ENCODE measurements at places on chromosomes 11 and 22.

GRCh38 chr11:96524475-96524874 lies 134.7 kb downstream of the JRKL start:
- no peak for DNase-seq

- DNase-seq: no peak
Measured at GRCh38 chr11:18144243-18144642, 11.9 kb downstream of the MRGPRX3 start.

DNA sequence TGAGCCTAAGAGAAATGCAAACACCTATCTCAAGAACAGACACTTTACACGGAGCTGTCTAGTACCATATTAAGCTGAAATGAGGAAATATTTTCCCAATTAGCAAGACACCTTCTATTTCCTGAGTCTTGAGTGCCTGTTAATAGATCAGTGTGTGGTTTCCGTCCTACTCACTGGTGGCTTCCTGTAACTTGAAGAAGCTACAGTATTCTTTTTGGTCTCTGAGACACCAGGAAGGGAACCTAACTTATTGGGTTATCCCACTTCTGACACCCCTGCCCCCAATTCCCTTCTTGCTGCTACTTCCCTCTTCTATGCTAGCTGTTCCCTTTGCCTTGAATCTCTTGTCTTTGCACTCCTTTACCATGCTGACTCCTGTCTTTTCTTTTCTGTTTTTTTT lies 92.7 kb downstream of the FDX1 start:
- DNase-seq: no peak

DNA sequence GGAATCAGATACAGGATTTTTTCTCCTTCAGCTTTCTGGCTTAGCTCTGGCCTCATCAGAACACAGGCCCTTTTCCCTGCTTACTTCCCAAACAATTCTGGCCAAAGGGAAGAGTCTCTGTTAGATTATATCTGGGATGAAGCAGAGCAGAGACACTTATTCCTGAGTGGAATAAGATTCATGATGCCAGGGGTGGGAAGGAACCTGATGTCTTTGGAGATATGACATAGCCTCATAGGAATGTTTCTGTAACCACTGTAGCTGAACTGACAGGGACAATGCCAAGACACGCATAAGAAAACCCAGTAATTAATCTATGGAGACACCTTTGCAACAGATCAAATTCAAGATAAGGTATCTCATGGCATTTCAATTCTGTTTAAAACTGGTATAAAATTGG lies 177.1 kb upstream of the RAG2 start:
- DNase-seq: no peak

DNA sequence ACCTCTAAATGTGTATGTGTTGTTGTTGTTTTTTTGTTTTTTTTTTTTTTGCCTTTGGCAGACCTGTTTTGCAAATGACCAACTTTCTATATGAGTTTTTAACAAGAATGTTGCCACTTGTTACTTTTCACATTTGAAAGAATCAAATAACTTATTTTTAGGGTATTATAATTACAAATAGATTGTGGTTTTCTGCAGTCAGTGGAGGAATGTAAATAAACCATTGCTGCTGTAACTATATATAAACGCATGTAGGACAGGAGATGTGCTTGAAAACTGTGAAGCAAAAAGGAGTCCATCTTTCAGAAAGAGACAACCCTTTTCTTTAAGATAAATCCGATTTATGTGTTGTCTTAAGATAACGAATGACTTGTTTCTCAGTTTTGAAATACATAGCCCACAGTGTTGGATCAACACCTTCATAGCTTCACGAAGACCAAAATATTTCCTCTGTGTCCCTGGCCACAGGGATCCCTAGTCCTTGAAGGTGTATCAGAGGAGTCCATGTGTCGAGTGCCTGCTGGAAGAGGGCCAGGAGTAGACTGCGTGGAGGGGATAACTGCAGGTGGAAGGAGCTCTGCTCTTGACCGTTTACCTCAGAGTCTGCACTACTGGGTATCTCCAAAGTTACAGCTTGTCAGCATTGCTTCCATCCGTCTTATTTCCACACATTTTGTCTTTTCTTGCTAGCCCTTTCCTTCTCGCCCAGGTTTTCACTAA lies 24.7 kb downstream of the TNRC6B start:
- no peak for DNase-seq

GRCh38 chr22:47630741-47631534 lies 868.5 kb downstream of the TBC1D22A start:
- DNase-seq: no peak

DNA sequence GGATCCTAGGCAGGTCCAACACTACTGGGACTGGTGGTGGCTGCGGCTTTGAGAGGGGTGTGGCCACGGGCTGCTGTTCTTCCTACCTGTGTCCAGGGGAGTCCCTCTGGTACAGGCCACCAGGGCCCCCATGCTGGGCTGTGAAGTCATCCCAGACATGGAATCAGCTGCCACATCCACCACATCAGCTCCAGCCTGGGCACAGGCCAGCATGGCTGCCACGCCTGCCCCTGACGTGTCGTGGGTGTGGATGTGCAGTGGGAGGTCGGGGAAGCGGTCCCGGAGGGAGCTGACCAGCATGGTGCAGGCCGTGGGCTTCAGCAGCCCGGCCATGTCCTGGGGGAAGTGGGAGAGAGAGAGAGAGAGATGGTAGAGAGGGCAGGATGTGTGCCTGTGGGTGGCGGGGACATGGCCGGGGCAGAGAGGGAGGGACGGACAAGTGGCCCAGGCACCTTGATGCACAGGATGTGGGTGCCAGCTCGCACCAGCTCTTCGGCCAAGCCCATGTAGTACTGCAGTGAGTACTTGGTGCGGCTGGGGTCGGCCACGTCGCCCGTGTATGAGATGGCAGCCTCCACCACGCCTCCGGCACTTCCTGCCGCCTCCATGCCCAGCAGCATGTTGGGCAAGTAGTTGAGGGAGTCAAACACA lies 6.2 kb upstream of the LRFN4 start:
- DNase-seq: no peak

DNA sequence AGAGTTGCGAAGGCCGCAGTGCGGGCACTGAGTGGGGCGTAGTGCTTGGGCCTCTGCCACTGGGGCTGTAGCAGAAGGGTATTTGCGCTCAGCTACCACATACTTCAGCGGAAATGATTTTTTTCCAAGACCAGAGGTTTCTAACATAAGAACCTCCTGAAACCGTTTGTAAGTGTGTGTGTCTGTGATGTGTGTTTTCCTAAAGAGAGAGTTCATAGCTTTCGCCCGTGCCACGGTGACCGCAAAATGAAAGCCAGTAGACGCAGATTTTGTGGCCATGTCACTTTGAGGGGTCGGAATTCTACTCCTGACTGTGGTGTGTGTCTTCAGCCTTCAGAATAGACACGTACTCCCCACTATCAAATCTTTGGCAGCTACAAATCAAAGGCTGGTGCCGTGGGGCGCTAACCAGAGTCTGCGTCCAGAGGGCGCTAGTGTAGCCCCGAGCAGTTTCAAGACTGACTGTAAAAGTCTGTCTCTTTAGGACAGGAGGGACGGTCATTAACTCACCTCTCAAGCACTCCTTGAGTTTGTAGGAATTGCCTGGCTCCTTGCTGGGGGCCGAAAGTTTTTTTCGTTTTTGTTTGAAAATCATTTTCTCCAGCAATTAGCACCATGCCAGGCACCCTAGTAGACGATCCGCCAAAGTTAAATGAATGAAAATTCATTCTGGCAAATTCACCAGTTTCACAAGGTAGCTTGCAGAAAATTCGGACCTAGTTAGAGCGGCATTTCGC lies 2.5 kb upstream of the CALCA start:
- peak; percentile 70 for DNase-seq

- no peak for DNase-seq
Measured at GRCh38 chr11:70073871-70074371, 4.2 kb upstream of the ANO1 start.

DNA sequence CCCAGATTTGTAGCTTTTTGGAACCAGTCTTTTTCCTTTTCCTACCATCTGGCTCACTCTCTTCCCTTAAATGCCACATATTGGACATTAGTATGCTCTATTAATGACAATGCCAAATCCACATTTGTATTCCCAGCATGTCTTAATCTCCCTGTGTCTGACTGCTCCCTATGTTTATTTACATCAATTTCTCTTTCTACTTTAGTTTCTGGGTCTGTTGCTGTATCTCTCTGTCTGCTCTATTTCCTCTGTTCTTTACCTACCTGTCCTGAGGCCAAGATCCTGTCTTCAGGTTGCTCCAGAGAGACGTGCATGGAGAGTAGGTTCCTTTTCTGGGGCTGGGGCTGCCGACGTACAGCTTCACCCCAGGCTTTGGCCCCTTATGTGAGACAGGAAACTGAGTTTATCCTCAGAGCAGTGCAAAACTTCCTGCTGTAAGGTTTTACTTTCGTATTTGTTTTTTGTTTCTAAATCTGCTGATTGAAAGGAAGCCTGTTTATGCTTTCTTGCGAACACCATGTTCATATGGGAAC lies 25.6 kb downstream of the OR2AG2 start:
- no peak for DNase-seq

GRCh38 chr22:48483764-48484528 lies 1343.7 kb downstream of the BRD1 start:
- DNase-seq: peak; percentile 38

DNA sequence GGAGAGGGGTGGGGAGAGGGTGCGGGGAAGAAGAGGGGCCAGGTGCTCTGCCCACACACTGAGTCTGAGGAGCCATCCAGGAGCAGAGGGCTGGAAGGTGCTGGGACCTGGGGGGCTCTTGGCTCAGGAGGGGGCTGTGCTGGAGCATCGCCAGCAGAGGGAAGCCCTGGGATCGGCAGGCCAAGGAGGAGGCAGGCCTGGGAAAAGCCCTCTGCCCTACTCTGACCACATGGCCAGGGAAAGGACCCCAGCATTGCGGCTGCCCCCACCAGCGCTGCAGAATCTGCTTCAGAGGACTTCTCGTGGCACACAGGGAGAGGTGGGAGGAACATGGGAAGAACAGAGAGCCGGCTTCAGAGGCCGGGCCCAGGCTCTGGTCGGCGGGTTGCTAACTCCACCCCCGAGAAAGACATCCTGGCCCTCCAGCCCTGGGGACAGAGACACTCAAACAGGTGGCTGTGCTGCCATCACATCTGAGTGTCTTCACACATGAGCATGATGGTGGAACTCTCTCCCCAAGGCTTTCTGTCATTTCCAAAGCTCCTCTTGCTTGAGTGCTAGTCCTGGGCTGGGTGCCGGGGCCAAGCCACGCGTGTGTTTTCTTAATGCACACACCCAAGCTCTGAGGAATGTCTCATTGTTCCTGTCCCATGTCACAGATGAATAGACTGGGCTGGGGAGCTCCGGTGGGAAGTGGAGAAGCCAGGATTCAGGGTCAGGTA lies 1378.0 kb downstream of the BRD1 start:
- no peak for DNase-seq

DNA sequence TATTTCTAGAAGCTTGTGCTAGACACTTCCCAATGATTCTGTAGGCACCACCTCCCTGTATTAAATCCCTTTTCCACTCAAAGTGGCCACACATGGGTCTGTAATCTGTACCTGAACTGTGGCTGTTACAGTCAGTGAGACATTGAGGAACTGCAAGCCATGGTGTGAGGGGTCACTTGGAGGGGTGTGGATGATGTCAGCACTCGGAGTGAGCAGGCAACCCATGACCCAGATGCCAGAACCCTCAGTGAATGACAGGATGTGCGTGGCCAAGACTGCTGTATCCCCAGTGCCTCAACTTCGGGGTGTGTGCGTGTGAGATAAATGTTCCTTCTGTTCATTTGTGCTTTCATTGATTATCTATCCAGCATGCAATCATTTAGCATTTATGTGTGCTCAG lies 14.7 kb upstream of the SHANK3 start:
- no peak for DNase-seq

- DNase-seq: no peak
Measured at GRCh38 chr22:49946612-49947295, 13.8 kb upstream of the PIM3 start.

DNA sequence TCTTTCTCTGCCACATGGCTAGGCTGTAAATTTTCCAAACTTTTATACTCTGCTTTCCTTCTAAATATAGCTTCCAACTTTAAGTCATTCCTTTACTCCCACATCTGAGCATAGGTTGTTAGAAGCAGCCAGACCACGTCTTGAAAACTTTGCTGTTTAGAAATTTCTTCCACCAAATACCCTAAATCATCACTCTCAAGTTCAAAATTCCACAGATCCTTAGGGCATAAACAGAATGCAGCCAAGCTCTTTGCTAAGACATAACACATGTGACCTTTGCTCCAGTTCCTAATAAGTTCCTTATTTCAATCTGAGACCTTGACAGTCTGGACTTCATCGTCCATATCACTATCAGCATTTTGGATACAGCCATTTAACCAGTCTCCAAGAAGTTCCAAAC lies 749.9 kb downstream of the METTL15 start:
- DNase-seq: no peak

GRCh38 chr11:1659506-1659905 lies 29.9 kb downstream of the KRTAP5-5 start:
- DNase-seq: peak; percentile 12

DNA sequence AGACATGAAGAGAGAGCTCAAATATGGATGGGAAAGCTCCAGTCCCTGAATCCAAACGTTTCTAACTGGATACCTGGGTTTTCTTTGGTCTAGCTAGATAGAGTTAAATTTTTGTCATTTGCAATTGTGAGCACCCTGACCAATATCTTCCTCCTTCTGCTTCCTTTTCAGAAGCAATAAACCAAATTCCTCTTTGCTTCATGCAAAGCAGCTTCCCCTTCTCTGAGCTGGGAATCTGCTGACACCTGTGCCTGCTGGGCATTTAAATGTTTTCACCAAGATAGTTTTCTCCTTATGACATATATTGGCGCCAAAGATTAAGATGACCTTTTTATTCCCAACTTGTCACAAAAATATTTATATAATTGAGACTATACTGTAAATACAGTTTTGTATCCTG lies 27.9 kb upstream of the PAK1 start:
- DNase-seq: no peak

DNA sequence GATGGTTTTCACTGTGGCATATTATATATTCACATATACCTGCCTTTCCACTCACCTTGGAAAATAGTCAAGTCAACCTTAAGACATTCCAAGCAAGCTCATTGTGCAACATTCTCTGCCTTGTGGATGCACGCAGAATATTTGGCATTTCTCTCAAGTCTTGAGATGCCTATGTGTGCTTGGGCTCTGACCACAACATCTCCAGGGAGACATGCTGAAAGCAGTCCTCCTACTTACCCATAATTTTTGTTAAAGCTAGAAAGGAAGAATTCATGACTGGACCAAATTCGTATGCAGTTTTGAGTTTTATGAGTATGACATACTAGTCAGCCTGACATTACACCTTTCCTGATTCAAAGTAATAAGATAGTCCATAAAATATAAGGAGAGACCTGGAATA lies 684.0 kb downstream of the OPCML start:
- no peak for DNase-seq

DNA sequence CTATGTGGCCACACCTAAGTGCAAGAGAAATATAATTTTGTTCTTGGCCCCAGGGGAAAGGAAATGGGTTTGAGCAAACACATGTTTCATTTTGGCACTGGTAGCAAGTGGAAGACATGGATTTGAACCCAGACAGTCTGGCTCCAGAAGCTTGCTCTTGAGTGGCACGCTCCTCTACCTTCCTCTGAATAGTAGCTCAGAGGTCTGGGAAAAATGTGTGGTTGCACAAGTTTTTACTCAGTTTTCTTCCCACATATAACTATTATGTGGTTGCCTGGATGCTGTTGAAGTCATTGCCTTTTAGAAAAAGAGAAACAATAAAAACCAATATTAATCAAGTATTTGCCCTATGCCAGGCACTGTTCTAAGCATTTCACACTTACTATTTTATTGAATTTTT lies 16.3 kb downstream of the PARVA start:
- no peak for DNase-seq

GRCh38 chr11:4636962-4637661 lies at the start of gene OR51D1:
Gene OR51D1 (plus strand): TSS chr11:4637477. CDS start chr11:4639791, 2,314 bp downstream.
- peak; percentile 85 for DNase-seq

Data from testis (tissue), 5 donors.